Stimulated activated CD4-positive, alpha-beta T cell treated with anti-CD3 and anti-CD28 coated beads, Interleukin-4, amount 100 ng/mL, for 48 hours (primary cell): ENCODE measurements at places on chromosomes 3 and 15.

- DNase-seq = no peak
These were observed 422.5 kb upstream of the SEMA6D start for GRCh38 chr15:47294765-47295259.

DNA sequence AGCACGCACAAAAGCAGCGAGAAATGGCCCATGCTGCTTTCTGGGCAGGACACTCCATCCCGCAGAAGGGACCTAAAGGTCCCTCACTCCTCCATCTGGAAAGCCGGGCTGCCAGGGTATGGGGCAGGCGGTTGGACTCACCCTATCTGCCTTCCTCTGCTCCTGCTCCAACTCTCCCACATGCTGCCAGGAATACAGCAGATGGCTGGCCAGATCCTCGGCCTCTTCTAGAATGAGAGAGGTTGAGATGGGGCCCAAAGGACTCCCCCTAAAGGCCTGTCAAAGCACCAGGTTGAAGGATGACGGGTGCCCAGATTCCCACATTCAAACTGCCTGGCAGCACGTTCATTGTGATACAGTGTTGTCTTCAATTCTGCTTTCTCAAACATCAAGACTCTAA is 85.1 kb upstream of the C2CD4B start:
- no peak for DNase-seq

- peak; percentile 71 for DNase-seq
These were observed 1.3 kb upstream of the KLHL40 start for GRCh38 chr3:42683875-42684598.

DNA sequence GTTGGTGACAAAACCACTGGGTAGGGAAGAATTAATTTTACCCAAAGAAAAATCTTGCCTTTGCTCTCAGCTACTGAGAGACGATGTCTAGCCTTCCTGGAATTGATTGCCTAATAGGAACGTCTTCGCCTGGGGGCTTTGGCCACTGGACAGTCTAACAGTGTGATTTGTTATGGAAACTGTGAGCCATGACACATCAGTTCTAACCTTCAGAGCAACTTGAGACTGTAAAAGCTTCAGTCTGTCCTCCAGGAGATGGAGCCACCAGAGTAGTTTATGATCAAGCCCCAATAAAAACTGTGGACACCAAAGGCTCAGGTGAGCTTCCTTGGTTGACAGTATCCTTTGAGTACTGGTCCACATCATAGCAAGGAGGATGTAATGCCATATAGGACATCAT is 235.8 kb upstream of the TMCO5A start:
- no peak for DNase-seq

DNA sequence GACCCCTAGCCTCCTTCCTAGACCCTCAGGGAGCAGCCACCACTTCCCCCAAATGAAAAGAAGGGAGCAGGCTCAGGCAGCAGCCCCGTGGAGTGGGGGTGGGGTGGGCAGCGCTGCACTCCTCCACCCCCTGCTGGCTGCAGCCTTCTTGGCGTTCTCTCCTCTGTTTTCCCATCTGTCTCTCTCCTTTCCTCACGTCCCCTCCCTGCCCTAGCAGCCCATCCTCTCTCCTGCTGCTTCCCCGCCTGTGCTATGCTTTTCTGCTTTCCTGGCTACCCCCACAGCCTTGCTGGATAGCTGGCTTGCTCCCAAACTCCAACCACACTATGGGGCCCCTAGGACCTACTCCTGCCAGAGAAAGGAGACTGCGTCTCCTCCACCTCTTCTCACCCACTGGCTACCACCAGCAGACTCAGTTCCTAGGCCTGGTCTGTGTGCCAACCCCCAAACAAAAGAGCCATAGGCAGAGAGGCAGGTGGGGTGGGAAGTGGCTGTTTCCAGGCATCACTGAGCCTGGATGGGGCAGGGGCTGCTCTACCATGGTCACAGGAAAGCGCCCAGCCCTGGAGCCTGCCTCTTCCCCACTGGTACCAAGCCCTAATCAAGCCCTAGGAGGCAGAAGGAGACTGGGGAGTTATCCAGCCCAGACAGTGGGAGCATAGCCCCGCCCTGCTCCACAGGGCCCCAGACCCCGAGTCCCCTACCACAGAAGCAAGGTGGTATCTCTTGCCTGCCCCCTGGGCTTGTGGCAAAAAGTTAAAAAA is 3.4 kb upstream of the DISP2 start:
- DNase-seq = no peak

- DNase-seq = peak; percentile 24
These were observed 48.5 kb downstream of the ITGA11 start for GRCh38 chr15:68383161-68384074.

GRCh38 chr15:40468898-40469331 is 1.9 kb upstream of the CHST14 start:
- DNase-seq = no peak

DNA sequence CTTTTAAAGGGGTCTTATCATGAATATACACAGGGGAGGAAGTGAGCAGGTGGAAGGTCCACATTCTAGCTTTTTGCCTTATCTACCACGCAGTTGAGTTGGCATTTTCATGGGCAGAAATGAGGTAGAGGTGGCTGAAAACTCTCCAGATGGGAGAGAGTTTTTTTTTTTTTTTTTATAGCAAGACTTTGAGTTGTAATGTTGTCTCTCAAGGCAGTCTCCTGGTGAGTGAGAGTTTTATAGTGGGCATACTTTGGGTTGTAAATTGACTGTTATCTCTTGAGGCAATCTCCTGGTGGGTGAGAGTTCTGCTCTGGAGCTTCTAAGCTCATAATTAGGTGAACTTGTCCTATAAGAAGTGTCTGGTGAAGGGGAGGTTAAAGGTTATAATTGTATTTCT is 191.7 kb upstream of the NAALADL2 start:
- no peak for DNase-seq

GRCh38 chr15:96160269-96160668 is 170.2 kb upstream of the NR2F2 start:
- no peak for DNase-seq

DNA sequence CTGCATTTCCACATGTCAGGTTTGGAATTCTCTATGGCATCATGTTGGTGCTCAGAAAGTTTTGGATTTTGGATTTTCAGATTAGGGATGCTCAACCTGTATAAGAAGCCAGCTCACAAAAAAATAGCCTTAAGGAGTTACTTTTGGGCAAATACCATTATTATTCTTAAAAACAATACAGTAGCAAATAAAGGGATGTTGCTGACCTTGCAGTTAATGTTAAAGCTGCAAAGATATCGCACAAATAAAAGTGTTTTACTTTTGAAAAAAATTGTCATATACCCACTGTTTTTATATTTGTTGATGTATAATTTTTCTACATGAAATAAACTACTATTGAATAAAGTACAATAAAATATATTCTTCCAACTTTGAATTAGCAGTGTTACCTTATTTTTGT is 60.1 kb downstream of the LYSMD4 start:
- DNase-seq = no peak

DNA sequence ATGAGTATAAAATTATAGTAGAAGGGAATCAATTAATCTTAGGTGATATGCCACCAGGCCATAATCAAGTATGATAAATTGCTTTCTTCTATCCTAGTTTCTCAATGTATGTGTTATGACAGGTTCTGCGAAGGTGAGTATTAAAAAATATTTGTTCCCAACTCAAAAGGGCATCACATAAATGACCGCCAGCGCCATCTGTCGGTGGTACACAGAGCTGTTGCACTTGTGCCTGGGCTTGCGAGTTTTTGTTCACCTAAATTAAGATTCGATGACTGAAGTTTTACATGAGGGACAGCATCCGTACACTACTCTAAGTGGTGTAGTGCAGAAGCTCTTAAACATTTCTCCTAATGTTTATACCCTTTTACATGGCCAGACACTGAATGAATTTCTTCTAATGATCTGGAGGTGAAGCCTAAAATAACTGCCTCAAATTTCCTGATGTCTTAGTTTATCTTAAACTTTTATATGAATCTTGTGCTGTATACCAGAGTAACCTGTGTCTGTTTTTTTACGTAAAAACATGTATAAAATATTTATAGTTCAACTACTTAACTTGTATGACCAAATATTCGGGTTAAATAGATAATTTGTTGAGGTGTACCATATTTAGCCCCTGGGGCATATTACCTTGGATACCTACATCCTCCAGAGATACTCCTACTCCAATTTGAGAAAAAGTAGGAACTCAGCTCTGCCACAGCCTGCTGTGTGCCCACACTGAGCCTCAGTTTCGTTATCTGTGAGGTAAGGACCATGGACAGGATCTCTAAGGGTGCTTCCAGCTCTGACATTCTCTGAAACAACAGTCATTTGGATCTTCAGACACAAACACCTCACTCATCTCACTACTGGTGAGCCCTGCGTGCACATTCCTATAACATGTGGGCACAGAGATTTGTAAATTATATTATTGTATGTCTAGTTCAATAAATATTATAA is 365.6 kb downstream of the MAGI1 start:
- peak; percentile 2 for DNase-seq
